ENCODE measurements at places on chromosomes 13 and 19.

DNA sequence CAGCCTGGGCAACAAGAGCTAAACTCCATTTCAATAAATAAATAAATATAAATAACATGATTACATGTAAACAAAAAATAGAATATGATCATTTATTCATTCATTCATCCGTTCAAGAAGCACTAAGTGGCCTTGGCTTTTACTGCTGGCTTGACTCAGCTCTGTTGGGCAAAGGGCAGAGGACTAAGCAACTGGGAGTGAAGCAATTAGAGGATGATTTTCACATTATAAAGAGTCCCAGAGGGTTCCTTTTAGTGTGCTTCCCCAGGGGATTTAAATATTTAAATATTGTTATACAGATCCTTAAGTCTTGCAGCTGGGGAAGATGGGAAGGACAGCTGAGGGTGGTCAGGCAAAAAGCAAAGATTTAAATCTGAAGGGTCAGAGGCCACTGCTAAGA, 34.9 kb upstream of the FLT1 start:
- DNase-seq = no peak

- DNase-seq = no peak
These were observed 10.3 kb downstream of the THSD1 start for GRCh38 chr13:52395704-52396103.

DNA sequence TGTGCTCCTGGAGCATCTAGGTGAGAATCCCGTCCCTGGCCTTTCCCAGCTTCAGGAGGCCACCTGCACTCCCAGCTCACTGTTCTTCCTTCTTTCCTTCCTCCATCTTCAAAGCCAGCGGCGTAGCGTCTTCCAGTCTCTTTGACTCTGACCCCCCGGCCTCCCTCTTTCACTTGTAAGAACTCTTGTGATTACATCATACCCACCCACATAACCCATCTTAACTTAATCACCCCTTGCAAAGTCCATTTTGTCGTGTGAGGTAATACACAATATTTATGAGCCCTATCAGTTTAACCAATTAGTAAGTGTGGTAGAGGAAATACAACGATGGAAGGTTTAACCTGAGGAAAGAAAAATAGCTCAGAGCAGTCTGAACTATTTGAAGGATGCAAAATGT, 4.6 kb upstream of the CDC16 start:
- DNase-seq = no peak

GRCh38 chr19:3102239-3103140, 8.3 kb downstream of the GNA11 start:
- no peak for DNase-seq

- peak; percentile 5 for DNase-seq
These were observed 60.9 kb upstream of the RANBP3 start for GRCh38 chr19:6038634-6039405.

GRCh38 chr13:45786293-45786920, 65.1 kb downstream of the SIAH3 start:
- DNase-seq = no peak

- no peak for DNase-seq
These were observed 182.0 kb downstream of the DNAJC15 start for GRCh38 chr13:43205416-43205815.

GRCh38 chr13:29050719-29051118, 230.6 kb downstream of the MTUS2 start:
- DNase-seq = no peak

GRCh38 chr19:30227661-30228112, 144.5 kb upstream of the ZNF536 start:
- peak; percentile 82 for DNase-seq

GRCh38 chr13:87953381-87953780, 282.2 kb downstream of the SLITRK5 start:
- no peak for DNase-seq

DNA sequence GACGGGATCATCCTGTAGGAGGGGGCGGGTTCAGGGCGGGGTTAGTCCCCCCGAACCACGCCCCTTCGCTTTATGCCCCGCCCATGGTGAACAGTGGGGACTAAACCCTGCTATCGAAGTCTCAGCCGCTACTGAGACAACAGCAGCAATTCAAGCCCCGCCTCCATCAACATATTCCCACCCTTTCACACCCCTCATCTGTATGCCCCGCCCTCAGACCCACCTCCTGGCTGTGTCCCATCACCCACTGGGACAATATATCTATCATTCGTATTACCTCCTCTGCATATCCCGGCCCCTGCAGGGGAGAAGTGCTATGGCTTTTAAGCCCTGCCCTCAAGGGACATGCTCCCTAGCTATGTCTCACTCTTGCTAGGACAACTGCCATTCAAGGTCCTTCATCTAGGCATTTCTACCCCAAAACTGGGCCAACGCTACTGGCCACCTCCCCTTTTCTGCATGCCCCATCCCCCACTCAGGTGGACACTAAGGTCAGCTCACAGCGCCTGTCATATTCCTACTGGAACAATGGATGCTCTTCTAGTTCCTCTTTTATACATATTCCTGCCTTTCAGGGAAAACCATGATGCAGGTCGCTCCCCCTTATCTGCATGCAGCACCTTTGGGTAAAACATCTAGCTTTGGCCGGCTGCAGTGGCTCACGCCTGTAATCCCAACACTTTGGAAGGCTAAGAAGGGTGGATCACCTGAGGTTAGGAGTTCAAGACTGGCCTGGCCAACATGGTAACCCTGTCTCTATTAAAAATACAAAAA, 11.9 kb downstream of the LRFN1 start:
- no peak for DNase-seq

DNA sequence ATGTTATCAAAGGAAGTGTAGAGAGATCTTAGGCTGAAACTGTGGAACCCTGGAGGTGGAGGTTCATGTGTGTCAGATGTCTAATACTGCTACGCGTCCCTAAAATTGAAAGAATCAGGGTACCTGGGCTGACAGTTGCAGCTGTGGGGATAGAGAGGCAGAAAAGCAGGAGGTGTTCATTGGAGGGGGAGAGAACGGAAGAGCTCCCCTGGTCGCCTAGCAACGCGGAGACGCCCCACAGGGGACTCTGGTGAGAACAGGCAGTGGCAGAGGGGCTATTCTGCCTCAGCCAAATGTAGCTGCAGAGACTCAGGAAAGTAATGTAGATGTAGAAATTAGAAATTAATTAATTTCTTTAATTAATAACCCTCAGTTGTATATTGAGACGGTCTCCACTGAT, 10.1 kb upstream of the ZNF835 start:
- DNase-seq = no peak

DNA sequence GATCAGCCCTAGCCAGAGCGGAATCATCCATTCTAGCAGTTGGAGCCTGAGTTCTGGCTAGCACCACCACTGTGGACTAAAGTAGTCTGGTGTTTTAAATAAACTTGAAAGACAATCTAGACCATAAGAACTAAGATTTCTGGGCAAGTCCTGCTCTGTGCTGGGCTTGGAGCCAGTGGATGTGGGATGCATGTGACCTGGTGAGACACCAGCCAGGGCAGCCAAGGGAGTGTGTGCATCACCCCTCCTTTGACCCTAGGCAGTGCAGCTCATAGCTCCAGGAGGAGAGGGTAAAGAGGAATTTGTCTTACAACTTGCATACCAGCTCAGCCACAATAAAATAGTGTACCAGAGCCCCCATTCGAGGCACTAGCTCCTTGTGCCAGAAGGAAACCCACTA, 21.0 kb downstream of the ITGBL1 start:
- no peak for DNase-seq

DNA sequence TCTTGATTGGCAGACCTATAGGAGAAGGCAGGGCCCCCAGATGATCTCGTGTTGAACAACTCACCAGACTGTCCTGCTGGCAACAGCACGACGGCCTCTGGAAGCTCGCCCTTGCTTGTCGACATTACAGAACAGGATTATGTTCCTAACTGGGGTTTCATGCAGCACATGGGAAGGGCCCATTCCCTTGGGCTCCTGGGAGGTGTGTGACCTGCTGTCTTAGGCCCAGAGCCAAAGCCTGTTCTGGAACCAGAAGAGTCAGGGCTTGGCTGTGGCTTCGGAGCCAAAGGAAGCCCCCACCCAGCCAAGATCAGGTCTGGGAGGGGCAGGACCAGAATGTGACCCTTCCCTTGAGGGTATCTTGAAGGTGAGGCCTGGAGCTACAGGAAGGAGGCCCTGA, 36.9 kb downstream of the RGCC start:
- no peak for DNase-seq

DNA sequence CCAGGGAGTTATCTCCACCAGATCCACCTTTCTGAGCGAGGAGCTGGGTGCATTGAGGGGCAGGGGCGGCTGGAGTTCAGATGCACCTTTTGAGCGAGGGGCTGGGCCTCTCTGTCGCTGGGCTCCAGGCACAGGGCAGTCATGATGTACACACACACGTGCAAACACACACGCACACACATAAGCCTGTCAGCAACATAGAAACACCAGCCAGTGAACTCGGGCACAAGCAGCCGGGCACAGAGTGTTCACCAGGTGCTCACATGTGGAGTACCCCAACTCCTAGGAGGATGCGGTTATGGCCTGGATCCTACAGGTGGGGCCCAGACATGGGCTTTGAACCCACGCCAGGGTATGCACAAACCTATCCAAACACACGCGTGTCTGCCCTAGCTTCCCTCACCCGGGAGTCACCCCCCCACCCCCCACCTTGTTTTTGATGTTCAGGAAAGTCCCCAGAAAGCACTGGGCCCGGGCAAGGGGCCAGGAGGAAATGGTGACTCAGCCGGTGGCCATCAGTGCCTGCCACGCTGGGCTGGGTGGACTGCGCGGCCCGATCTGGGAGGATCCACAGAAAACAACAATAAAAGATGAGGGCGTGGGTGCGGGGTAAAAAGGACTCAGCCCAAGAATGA, 13.3 kb downstream of the ARRDC2 start:
- DNase-seq = peak; percentile 90

DNA sequence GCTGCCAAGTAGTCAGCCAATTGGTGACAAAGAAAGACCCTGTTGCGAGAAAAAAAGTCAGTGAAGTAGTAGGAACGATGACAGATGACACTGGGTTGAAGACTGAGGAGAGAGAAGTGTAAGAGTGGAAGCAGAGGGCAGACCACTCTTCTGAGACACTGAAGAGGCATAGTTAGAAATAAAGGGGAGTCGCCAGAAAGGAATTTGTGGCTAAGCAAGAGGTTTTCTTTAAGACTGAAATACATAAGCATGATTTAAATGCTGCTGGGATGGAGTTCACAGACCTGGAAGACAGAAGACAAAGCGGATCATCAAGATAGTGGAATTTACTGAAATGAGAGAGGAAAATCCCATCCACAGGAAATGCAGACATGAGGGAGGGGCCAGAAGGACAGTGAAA, 56.2 kb upstream of the USPL1 start:
- no peak for DNase-seq

- no peak for DNase-seq
These were observed 28.1 kb downstream of the ZNF20 start for GRCh38 chr19:12111943-12112637.

DNA sequence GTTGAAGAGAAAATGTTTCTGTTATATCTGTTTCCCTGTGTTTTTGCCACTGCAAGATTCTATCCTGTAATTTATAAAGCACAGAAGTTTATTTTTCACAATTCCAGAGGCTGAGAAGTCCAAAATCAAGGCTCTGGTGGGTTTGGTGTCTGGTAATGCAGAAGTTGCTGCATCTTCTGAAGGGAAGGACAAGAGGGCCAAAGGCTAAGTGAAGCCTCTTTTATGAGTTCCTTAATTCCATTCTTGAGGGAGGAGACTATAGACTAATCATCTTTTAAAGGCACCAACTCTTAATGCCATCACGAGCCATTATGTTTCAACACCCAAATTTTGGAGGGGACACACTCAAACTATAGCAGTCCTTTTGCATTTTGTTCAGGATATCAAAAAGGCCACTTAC, 34.1 kb upstream of the WDFY2 start:
- no peak for DNase-seq

GRCh38 chr13:75935805-75936204, 299.7 kb downstream of the LMO7 start:
- DNase-seq = no peak

- DNase-seq = no peak
These were observed 243.4 kb downstream of the ENOX1 start for GRCh38 chr13:43543331-43543730.

GRCh38 chr19:53600217-53600616, 31.6 kb upstream of the DPRX start:
- DNase-seq = no peak

- DNase-seq = peak; percentile 69
These were observed 5.1 kb downstream of the NOTCH3 start for GRCh38 chr19:15195371-15196334.

DNA sequence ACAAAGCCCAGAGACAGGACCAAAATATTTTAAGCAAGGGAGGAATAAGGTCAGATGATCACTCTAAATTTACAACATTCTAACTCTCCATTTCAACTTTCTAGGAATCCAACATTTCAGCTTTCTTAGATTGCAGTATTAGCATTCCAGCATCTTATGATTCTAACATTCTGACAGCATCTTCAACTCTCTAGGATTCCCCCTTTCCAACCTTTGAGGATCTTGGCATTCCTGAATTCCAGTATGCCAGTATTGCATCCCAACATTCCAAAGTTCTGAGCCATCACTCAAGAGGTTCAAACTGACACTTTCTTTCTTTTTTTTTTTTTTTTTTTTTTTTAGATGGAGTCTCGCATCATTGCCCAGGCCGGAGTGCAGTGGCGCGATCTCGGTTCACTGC, 13.8 kb downstream of the TGFB1 start:
- DNase-seq = no peak

GRCh38 chr19:54458648-54459281, 4.8 kb downstream of the LENG9 start:
- peak; percentile 60 for DNase-seq
